ENCODE measurements at places on chromosomes 5 and 9.

GRCh38 chr9:109399258-109399767 lies 78.5 kb upstream of the EPB41L4B start:
- DNase-seq, result no peak

GRCh38 chr5:169150108-169150507 lies 150.8 kb downstream of the SLIT3 start:
- no peak for DNase-seq

DNA sequence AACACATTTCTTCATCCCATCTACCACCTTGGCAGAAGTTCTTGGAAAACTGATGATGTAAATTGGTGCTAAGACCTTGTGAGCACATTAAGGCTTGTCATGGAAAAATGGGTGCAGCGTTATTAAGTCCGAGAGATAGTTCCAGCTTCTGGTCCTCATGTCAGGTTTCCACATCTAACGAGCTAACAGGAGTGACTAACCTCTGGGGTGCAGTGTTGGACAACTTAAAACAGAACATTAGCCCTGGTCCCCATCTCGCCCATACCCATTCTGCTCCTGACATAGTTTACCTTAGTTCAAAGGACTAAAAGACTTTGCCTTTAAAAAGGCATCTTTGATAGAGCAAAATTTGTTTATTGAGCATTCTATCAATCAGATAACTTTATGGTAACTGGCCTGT lies 128.0 kb downstream of the SLC1A3 start:
- DNase-seq, result no peak

DNA sequence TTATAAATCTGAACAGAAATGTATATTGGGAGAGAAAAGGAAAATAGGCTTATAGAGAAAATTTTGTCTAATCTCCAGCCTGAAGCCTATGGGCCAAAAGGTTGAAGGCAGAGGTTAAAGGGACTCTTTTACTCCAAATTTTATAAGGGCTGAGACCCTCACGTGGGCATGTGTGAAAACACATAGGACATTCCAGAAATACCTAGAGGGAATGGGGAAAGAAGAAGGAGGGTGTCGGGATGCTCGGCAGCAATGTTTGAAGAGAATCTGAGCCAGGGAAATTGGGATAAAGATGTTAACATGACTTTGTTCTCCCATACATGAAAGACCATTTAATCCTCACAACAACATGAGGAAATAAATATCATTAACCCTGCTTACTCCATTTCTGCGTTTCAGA lies 102.1 kb upstream of the SLC12A2 start:
- DNase-seq, result no peak

DNA sequence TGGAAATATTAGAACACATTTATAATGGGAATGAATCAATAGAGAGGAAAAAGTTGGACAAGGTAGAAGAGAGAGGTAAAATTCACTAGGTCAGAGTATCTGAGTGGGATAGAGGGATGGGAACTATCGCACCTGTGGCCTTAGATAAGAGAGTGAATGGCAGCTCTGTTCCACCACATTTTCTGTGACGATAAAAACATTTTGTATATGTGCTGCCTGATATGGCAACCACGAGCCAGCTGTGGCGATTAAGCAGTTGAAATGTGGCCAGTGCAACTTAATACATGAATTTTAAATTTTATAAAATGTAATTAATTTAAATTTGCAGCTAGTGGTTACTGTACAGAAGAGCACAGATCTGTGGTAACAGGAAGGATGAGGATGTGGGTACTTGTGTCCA lies 46.7 kb downstream of the ZNF354A start:
- no peak for DNase-seq

GRCh38 chr5:137838976-137839375 lies 28.7 kb upstream of the MYOT start:
- DNase-seq, result no peak

GRCh38 chr5:133688391-133688790 lies 76.0 kb upstream of the FSTL4 start:
- DNase-seq, result no peak

GRCh38 chr9:72467766-72468738 lies 53.4 kb upstream of the TMC1 start:
- no peak for DNase-seq

- DNase-seq, result no peak
These were observed 338.1 kb upstream of the BRINP1 start for GRCh38 chr9:119707228-119707845.

DNA sequence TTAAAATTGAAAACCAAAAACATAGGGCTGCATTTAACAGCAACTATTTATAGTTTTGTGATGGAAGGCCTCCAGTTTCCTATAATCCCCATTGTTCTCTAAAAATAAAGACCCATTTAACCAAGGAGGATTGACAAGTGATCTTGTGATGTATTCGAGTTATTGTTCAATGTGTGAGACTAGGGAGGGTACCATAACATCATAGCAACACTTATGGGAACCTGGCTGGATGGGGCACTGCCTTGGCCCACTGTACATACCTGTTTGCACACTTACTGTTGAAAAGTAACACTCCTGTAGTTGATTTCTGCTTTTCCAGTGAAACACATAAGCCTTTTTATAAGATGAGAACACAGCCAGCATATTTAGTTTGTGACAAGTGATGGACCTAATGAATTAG lies 32.3 kb downstream of the MACIR start:
- no peak for DNase-seq

DNA sequence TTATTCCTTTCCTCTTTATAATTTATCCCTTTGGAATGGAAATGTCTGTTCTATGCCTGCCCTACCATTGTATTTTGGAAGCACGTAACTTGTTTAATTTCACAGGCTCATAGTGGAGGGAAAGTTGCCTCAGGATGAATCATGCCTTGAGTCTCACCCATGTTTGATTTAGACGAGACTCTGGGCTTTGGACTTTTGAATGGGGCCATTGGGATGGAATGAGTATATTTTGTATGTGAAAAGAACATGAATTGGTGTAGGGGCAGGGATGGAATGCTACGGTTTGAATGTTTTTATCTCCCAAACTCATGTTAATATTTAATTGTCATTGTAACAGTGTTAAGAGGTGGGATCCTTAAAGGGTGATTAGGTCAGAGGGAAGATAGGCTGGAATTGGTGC lies 10.3 kb downstream of the FBXW5 start:
- no peak for DNase-seq

DNA sequence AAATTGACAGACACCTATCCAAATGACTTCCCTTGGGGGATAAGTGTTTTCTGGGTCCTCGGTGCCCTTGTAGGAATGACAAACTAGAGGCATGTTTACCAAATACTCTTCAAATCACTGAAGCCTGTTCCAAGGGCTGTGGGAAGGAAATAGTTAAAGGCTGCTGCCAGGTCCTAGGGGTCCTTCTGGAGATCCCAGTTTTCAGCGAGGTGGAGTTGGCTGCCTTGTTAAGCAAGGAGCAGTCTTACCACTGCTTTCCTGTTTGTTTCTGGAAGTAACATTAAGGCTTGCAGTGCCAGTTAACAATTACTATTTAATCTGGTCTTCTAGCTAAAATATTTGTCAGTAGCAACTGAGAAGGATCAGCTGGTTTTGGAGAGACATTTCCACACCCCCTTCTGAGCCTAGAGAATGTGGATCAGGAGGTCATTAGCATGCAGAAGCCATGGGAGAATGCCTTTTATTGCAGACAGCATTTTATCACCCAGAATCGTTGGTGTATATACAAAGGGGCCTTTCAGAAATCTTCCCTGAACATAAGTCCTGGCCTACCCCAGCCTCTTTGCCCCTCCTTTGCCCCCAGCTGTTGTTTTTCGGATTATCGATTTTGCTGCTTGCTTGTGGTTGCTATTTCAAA lies 238.8 kb downstream of the DMAC1 start:
- DNase-seq, result no peak

DNA sequence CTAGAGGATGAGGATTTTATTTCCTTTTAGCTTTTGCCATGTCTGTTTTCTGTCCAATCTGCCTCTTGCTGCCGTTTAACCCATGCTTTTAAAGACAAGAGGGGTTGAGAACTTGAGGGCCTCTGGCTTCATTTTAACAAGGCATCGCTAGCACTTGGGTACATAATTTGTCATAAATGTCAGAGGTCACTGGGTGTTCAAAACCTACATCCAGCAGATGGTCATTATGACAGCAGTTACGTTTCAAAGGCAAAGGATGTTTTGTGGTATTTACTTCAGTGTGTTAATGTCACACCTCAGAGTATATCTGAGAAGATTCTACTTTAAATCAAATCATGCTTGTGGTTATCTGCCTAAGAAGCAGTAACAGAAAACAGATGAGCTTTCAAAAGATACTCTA lies 918.3 kb downstream of the NR2F1-AS1 start:
- DNase-seq, result no peak

DNA sequence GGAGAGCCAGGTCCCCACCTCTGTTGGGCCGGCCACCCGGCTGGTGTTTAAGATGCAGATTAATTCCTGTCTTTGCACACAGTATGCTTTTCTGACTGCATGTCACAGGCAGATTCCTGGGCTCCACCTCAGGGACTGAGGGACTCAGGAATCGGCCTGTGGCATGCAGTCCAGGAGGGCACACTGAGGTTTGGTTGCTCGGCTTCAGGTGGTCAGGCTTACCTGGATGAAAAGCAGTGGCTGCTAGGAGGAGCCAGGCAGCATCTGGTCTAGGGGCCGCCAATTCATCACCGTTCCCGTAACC lies 1.1 kb downstream of the WDR5 start:
- DNase-seq, result no peak

GRCh38 chr9:71879644-71880174 lies 31.3 kb downstream of the ABHD17B start:
- no peak for DNase-seq

GRCh38 chr9:134167530-134167931 lies 3.2 kb upstream of the RNU6ATAC start:
- DNase-seq, result no peak

GRCh38 chr9:4328723-4329122 lies 28.9 kb upstream of the GLIS3 start:
- no peak for DNase-seq

- DNase-seq, result no peak
These were observed 102.7 kb downstream of the LRRC70 start for GRCh38 chr5:62681117-62681850.

DNA sequence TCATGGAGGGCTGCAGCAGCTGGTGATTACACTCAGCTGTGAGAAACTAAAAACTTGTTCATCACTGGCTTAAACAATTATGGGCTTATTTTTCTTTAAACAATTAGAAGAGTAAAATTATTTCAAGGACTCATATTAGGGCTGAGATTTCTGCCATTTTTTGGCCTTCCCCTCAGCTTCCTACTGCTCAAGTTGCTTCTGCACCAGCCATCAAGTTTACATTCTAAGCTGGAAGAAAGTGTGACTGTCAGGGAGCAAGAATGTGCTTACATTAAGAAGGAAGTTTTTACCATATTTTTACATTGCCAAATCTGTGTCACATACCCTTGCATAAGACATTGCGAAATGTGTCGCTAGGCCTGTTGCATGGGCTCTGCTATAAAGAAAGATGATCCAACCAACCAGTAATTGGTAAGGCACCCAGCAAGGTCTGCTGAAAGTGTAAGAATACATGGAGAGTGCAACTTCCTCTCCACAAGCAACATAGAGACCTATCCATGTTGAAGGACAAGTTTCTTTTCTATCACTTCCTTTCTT lies 260.3 kb upstream of the CDH10 start:
- no peak for DNase-seq

DNA sequence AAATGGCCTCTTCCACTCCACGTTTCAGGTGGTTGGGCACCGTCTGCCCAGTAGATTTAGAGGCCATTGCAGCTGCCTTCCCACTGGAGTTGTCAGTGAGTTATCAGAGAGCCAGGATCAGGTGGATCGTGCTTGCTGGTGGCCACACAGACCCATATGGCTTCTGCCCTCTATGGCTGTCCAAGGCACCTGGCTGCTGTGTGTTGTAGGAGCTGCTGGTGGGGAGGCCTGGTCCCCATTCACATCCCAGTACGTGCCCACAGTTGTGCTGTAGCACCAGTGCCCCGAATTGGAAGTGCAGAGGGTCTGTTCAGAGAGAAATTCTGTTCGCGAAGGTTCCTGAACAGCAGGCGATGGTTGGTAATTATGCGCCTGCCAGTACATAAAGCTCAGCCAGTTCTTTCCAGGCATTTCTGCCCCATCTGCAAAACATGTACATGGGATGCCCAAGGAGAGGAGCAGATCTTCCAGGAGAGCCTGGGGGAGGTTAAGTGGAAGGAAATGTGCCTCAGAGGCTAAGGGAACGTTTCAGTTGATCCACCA lies 41.1 kb downstream of the UBE2QL1 start:
- DNase-seq, result no peak

GRCh38 chr5:107532169-107532878 lies 138.4 kb downstream of the EFNA5 start:
- no peak for DNase-seq

DNA sequence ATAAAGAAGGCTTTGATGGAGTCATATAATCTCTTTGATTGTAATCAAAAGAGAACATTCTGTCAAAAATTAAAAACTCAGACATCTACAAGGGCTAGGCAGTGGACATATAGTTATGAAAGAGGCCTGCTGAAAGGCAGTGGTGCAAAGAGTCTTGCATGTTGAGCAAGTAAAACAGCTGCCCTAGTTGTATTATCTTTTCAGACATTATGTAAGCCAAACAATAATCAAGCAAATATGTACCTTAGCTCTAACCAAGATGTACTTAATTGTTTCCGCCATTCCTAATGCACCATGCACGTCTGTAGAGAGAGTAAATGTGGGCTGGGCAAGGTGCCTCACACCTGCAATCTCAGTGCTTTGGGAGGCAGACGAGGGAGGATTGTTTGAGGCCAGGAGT lies 14.3 kb downstream of the GAPT start:
- DNase-seq, result no peak

DNA sequence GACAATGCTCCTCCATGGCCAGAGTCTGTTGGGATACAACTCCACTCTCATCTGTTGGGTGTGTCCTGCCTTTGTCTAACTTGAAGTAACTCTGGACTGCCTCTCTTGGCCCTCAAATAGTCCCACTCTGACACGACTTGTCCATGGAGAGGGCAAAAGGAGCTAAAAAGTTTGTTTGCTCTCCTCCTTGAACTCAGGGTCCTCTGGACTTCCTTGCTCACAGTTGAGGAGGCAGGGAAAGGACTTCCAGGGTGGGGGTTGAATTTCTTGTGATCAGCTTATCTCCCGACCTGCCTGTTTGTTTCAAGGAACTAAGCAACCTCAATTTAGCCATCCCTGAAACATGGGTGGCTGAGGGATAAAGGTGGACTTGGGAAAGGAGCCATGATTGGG lies 11.7 kb downstream of the DNAJB5 start:
- DNase-seq, result no peak

- DNase-seq, result no peak
These were observed 1711.9 kb upstream of the CDH9 start for GRCh38 chr5:28750251-28750650.

DNA sequence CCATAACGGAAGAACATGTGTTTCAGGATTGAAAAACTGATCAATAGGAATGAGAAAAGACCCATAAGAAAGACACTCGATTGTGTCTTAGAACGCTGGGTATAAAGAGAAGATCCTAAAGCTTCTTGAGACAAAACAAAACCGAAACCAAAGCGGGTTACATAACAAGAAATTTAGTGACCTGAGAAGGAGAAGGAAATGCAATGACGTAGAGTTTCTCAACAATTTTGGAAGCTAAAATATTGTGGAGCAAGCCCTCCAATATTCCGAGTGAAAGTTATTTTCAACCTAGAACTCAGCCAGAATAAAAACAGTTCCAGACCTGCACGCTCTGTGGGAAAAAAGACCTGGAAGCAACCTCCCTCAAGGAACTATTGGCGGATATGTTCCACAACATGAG lies 81.9 kb upstream of the FREM1 start:
- no peak for DNase-seq

GRCh38 chr5:116730706-116731105 lies 156.1 kb upstream of the SEMA6A start:
- DNase-seq, result no peak

Data from stimulated activated CD4-positive, alpha-beta T cell treated with anti-CD3 and anti-CD28 coated beads, Interleukin-12 subunit alpha, Interleukin-12 subunit beta, amount 100 ng/mL, for 24 hours (primary cell).